PC-9 (cell line): ENCODE measurements at places on chromosomes 6 and 20. TPM values are rescaled to one million over a fixed set of nuclear protein-coding genes. Genes with fewer than 3 reads are reported as not detected.

DAAM2 gene
- total RNA-seq, result not detected in 2 replicates

DNA sequence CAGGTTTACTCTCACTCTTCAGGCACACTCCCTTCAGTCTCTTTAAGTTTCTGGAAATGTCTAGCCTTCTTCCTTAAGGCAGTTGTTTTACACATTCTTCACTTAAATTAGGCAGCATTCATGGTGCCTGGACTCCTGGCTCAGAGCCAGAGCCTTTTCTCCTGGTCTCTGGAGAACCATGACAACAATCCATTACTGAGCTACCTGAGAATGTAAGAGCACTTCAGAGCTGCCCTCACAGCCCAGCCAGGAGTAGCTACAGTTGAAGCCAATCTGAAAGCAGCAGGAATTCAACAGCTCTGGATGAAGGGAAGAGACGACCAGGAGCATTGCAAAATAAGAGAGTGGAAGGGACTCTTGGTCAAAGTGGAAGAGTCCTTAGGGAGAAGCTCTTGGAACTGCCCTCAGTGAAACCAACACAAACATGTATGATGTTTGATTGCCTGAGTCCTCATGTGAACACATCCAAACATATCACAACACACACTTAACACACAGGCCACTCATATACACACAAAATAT is 416.8 kb upstream of the SPTLC3 start:
- no peak for DNase-seq

HSD17B8 gene
- total RNA-seq, result 16.4 and 25.4 TPM in 2 replicates

CARMIL1 gene
- 25.7 and 33.1 TPM in 2 replicates for total RNA-seq

DNA sequence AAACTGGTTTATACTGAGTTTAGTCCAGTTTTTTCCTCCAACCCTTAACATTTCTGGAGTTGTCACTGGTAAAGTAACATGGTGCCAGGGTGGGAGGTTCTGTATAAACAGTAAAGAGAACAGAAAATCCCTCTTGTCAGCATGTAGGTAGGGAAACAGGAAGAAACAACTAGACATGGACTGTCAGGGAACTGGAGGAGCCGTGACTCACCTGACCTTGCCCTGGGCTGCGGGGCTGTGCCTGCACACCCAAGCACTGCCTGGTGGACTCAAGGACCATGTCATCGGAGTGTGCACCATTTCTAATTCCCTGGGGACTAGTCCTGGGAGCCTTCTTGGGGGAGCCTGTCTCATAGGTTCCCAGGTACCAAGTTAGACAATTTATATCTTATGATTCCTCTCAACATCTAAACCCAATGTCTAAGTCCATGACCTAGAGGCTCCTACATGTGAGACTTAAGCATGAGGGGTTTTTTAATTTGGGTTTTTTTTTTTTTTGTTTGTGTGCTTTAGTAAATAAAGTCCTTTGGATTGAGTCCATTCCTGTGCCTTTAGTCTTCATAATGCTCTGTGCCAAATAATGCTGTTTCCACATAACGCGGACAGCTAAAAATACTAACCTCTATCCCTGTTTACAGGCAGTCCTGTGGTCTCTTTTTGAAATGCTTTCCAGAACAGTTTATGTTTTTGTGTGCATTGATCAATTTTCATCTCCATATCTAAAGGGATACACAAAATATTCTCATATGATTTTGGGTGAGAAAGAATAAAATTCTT is 136.9 kb upstream of the SUPT3H start:
- DNase-seq, result peak; percentile 21

DNA sequence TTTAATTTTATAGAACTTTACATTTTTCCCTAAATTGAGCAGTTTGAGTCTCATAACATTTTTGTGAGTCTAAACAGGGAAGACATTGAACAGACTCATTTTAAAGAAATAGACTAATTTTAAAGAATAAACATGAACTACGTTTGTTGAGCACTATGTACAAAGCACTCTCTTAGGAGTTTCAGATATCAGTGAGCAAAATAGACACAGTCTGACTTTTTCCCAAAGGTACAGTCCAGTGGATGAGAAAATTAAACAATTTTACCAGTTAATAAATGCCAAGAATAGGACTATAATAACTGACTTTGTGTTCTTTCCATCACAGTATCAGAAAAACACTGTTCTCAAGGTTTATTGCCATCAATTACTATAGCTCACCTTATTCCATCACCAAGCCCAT is 18.1 kb downstream of the OPRM1 start:
- DNase-seq, result no peak
